ENCODE measurements at places on chromosomes 1 and 21.

- DNase-seq = no peak
Measured at GRCh38 chr1:156894711-156895454, 1.4 kb downstream of the PEAR1 start.

- DNase-seq = no peak
Measured at GRCh38 chr1:70675737-70676156, 264.7 kb downstream of the CTH start.

GRCh38 chr21:37356706-37357105, 9.9 kb upstream of the DYRK1A start:
- no peak for DNase-seq

GRCh38 chr1:101509370-101509769, 272.6 kb downstream of the S1PR1 start:
- DNase-seq = no peak

DNA sequence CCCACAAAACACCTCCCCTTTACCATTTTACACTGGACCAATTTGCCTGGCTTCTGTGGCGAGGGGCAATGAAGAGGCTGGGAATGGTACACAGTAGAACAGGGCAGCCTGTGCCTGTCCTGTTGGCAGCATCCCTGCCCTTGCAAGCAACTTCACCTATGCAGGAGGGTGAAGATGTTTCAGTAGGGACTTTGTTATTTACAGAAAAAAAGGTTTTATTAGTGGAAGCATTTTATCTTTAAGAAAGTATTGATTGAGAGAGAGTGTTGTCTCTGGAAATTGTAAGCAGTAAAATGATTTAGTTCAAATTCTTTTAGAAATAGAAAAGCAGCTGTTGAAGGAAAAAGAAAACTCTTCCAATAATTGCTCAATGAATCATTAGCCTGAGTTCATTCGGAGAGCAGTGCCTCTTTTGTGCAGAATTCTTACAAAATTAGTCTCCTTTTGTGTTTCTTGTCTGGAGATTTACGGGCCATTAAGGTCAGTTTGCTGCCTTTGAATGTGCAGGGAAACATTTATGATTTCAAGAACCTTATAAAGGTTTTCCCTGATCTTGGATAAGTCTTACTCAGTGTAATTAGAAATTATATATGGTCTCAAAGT, 49.1 kb downstream of the HHAT start:
- DNase-seq = no peak

GRCh38 chr21:29582855-29583254, 284.1 kb downstream of the BACH1 start:
- DNase-seq = no peak

DNA sequence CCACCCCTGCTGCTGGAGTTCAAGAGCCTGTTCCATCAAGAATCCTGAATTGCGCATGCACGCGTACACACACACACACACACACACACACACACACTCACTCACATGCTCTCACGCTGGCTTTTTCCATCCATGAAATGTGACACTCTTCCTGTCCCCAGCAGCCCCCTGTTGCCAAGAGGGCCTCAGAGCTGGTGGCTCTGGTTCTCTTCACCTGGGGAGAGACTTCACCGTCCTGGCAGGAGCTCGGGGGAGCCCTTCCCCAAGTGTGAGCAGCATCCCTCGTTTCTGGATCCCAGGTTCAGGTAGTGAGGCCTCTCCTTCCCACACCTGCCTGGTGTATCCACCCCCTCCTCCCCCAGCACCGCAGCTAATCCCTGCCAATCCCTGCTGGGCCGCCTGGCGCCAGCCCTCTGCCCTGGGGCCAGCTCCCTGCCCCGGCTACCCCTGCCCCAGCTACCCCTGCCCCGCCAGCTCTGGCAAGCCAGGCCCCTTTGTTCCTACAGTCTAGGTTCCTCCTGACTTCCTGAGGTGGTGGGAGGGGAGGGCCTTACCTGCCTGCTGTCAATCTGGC, 9.9 kb downstream of the PLOD1 start:
- DNase-seq = no peak

GRCh38 chr1:169361281-169361680, 6.3 kb downstream of the NME7 start:
- DNase-seq = no peak

GRCh38 chr1:187943606-187944403, 1115.1 kb downstream of the PLA2G4A start:
- DNase-seq = no peak

GRCh38 chr1:214337511-214337910, 56.6 kb downstream of the SMYD2 start:
- no peak for DNase-seq

DNA sequence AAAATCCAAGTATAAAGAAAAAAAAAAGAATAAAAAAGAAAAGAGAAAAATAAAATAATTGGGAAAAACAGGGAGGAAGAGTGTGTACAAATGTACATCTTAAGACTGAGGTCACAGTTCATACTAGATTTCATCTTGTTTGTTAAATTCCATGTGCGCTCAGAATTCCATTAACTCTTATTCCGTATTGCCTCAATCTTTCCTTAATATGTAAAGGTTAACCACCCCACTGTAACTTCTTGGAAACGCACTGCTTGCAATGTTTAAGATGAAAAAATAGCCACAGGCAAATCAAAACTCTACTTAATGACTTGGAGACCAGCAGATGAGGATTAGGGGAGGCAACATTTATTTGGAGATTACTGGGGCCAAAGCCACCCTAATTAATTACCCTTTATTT, 23.9 kb upstream of the KCNE1 start:
- no peak for DNase-seq

- DNase-seq = no peak
Measured at GRCh38 chr1:172148213-172148612, 272.3 kb upstream of the C1orf105 start.

DNA sequence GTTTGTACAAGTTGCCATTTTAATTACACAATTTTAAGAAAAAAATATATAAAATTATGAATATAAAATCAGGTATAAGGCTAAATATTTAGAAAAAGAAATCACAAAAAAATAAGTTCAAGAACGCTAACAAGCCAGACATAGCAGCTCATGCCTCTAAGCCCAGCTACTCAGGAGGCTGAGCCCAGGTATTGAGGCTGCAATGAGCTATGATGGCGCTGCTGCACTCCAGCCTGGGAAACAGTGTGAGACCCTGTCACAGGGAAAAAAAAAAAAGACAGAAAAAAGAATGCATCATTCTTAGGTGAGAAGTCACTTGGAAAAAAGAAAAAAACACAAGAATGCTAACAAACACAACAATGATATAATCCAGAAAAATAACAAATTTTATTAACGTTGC, 112.3 kb upstream of the PRDX6 start:
- DNase-seq = no peak

DNA sequence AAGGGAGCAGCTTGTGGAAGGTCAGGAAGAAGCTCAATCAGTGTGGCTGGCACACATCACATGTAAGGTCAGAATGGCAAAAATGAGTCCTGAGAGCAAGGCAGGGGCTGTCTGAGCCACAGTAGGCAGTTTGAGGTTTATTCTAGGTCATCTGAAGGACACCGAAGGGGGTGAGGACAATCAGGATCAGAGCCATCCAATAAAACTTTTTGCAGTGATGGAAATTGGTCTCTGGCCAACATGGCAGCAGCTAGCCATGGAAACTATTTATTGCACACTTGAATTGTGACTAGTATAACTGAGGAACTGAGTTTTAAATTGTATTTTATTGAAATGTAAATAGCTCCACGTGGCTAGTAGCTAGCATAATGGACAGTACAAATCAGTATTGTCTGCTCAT, 97.0 kb upstream of the CACNA1E start:
- no peak for DNase-seq

GRCh38 chr1:81155131-81155530, 645.6 kb upstream of the ADGRL2 start:
- DNase-seq = no peak

GRCh38 chr1:179774566-179774965, 31.5 kb downstream of the FAM163A start:
- no peak for DNase-seq

DNA sequence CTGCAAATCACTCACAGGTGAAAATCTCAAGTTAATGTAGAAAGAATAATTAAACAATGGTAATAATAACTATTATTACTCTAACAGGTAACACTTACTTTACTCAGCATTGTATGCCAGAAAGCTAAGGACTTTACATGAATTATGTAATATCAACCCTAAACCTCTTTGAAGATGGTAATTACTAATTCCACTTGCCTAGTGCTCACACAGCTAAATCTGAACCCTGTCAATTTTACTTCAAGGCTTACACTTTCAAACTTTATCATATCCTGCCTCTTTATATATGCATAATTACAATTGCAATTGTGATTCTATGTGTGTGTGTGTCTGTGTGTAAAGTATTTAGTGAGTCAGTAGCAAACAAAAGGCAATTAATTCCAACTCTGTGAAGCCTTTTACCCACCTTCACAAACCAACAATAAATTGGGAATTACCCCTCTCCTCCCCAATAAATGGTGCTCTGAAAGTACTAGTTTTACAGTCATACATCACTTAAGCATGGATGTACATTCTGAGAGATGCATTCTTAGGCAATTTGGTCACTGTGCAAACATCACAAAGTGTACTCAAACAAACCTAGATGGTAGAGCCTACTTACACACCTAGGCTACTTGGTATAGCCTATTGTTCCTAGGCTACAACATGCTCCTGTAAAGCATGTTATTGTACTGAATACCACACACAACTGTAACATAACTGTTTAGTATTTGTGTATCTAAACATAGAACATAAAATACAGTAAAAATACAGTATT, 5.9 kb downstream of the ZNF644 start:
- DNase-seq = no peak

DNA sequence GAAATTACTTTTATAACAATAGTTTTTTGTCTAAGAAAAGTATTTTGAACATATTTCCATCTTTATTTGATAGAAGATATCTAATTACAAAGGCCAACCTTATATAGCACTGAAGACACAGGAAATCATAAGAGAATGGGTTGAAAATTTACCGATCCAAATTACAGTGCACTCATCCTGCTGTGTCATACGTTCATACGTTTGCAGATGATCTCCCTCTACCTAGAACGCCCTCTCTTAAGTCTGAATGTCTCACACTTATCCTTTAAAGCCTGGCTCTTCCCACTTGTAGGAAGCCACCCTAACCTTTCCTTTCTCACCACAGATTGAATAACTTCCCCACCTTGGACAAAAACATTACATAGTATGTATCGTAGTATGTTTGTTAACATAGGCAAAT, 9.3 kb downstream of the ASH1L start:
- DNase-seq = no peak

- no peak for DNase-seq
Measured at GRCh38 chr1:64519901-64520300, 50.0 kb downstream of the CACHD1 start.

DNA sequence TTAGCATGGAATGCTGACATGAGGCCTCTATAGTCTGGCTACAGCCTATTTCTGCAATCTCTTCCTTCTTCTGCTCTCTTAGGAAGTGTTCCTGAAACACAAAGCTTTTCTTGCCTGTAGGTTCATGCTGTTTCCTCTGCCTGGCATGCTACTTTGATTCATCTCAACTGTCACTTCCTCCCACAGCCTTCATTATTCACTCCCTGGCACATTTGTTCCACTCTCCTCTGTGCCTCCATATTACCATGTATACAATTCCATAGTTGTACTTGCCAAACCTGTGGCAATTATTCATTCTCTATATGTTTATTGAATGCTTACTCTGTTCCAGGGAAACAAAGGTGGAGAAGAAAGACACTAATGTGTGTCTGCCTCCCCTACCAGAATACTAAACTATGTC, 210.2 kb downstream of the LRRC7 start:
- DNase-seq = no peak

DNA sequence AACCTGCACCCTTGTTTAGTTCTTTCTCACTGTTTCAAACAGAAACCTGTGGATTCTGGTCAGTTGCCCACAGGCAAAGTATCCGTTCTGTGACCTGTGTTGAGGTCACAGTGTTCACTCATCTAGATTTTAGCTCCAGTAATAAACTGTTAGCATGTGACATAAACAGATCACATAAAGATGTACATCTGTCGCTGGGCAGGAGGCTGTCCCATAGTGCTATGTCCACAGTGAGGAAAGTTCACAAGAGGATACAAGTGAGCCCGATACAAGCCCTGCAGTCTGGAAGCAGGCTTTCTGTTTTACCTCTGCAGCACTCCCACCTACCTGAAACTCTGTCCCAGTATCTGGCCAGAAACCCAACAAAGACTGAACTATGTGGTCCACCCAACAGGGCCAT, 28.4 kb downstream of the LMX1A start:
- DNase-seq = no peak

DNA sequence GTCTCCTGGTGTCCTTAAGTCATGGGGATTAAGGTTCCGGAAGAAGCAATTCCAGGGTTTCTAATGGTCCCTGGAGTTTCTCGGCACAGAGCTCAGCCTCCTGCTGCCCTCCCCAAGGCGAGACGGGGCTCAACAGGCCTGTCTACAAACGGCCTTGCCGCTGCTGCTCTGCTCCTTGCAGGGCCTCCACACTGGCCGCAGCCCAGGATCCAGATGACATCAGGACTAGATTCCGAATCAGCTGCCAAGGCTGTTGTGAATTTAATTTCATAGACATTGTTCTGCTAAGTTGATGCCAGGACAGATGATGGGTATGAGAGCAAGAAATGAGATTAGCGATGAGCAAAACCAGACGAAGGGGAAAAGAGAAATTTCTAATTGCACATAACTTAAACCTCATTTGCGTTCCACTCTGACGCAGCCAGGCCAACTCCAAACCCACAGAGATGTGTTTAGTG, 103.6 kb upstream of the BACE2 start:
- DNase-seq = no peak

- no peak for DNase-seq
Measured at GRCh38 chr1:233328142-233328921, 808 bp downstream of the MAP3K21 start.

DNA sequence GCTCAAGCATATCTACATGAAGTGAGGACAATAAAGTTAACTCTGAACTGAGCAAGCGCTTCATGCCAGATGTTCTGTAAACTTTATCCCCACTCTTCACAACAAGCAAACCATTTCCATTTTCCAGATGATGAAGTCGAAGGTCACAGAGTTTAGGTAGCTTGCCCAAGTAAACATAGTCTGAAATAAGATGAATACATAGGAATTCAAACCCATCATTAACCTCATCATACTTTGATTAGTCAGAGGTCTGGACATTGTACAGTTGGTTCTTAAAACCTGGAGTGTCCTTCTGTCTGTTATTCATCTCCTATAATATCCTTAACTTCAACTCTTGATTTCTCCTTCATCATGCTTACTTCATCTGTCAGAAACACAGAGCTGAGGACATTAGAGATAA, 180.3 kb upstream of the C8B start:
- DNase-seq = no peak

GRCh38 chr1:22283596-22283995, 140.7 kb upstream of the WNT4 start:
- no peak for DNase-seq

- no peak for DNase-seq
Measured at GRCh38 chr1:245434280-245434679, 279.5 kb downstream of the KIF26B start.

- DNase-seq = no peak
Measured at GRCh38 chr1:3255680-3256079, 186.7 kb downstream of the PRDM16 start.

GRCh38 chr1:218494449-218494852, 149.3 kb downstream of the TGFB2 start:
- DNase-seq = no peak

GRCh38 chr1:166844791-166845190, 5.5 kb downstream of the POGK start:
- no peak for DNase-seq

Data from activated gamma-delta T cell treated with anti-CD3 and anti-CD28 coated beads, Interleukin-2, amount 50 U/mL, for 16 hours (primary cell).